ENCODE measurements at places on chromosomes 16 and 17. TPM values are rescaled to one million over a fixed set of nuclear protein-coding genes. Genes with fewer than 3 reads are reported as not detected.

Gene ARRB2
- total RNA-seq: 22.5 TPM

Gene PRR11
- total RNA-seq: 2.8 TPM

Gene PRMT7
- 82.9 TPM for total RNA-seq

Gene MYH11
- total RNA-seq: under 0.01 TPM

Gene PRAC1
- not detected for total RNA-seq

Gene SNAI3
- total RNA-seq: not detected

Gene TBC1D3C
- 1.9 TPM for total RNA-seq

Gene IL34
- total RNA-seq: 2.8 TPM

Gene EVPLL
- total RNA-seq: not detected

Gene AOC2
- total RNA-seq: 2.5 TPM

Gene PRKCB
- 81.4 TPM for total RNA-seq

Gene PRSS8
- total RNA-seq: not detected

Gene STAC2
- 0.94 TPM for total RNA-seq

Gene TNFRSF13B
- total RNA-seq: not detected

Gene HOXB8
- total RNA-seq: not detected

Gene KRT32
- not detected for total RNA-seq

Gene STXBP4
- 44.8 TPM for total RNA-seq

Gene MYLK3
- total RNA-seq: 0.94 TPM

Gene NEK8
- total RNA-seq: 2.2 TPM

Gene KRTAP4-5
- not detected for total RNA-seq

Gene DLX4
- total RNA-seq: not detected

Gene COX6A2
- total RNA-seq: not detected

Gene IRX6
- total RNA-seq: not detected

Gene KRT24
- total RNA-seq: not detected

Gene FOXC2
- not detected for total RNA-seq

Gene TP53TG3B
- not detected for total RNA-seq

Gene TSNAXIP1
- total RNA-seq: 6.3 TPM

Gene SSTR5
- not detected for total RNA-seq

Gene NGFR
- 1.6 TPM for total RNA-seq

Gene CHST4
- not detected for total RNA-seq

Gene CCL2
- total RNA-seq: 0.94 TPM

Gene DNAH2
- 2.2 TPM for total RNA-seq

Gene SLFN12
- total RNA-seq: 2.2 TPM

Gene KRT25
- total RNA-seq: not detected

Gene TPSD1
- not detected for total RNA-seq

Gene C17orf113
- 4.7 TPM for total RNA-seq

Gene TSPOAP1
- total RNA-seq: 91.7 TPM

Gene PIRT
- 0.63 TPM for total RNA-seq

Gene HEATR9
- not detected for total RNA-seq

Gene ITGAX
- 1.3 TPM for total RNA-seq

Gene KCNJ16
- 2.5 TPM for total RNA-seq

Gene CDH11
- total RNA-seq: 358 TPM

Gene TMEM170A
- total RNA-seq: 23.2 TPM

Measured in parietal lobe (tissue), 2 donors.